ENCODE measurements at places on chromosomes 3 and 15.

- no peak for DNase-seq
These were observed 740.9 kb upstream of the LMCD1 start for GRCh38 chr3:7760718-7761117.

GRCh38 chr3:111236836-111237713, 165.5 kb downstream of the NECTIN3 start:
- DNase-seq: peak; percentile 28

- DNase-seq: no peak
These were observed 19.8 kb downstream of the IGDCC4 start for GRCh38 chr15:65402961-65403360.

GRCh38 chr15:92429378-92430068, 35.8 kb downstream of the ST8SIA2 start:
- DNase-seq: no peak

GRCh38 chr3:15319575-15319974, 12.8 kb downstream of the SH3BP5 start:
- DNase-seq: no peak

DNA sequence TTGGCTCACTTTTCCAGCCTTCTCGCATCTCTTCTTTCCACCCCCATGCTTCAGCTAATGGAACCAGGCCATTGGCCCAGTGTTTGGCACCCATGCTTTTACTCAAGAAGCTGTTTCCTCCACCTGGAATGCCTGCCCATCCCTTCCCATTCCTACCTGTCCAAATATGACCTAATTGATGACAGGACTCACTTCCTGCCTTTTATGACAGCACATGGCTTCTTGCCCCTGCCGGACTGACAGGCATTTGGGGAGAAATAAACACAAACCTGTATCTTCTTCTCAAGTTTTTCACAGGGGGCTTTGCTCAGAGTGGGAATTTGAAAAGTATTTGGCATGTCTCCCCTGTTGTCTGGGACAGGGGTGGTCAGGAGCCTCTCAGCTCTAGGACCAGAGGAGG, 120.1 kb downstream of the ABHD5 start:
- DNase-seq: no peak

DNA sequence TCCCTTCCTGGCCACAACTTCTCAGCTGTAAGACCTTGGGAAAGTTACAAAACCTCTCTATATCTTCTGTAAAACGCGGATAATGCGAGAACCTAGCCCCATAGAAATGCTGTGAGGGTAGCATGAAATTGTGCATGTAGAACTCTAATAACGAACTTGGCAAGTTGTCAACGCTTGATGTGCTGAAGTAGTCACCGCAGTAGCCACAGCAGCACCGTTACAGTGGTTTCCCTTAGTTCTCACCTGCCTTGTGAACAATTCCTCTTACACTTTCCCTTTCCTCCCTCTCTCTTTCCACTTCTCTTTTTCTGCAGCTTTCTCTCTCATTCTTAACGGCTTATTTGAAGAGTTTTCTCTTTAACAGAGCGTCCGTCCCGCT, 447 bp upstream of the SHQ1 start:
- no peak for DNase-seq

DNA sequence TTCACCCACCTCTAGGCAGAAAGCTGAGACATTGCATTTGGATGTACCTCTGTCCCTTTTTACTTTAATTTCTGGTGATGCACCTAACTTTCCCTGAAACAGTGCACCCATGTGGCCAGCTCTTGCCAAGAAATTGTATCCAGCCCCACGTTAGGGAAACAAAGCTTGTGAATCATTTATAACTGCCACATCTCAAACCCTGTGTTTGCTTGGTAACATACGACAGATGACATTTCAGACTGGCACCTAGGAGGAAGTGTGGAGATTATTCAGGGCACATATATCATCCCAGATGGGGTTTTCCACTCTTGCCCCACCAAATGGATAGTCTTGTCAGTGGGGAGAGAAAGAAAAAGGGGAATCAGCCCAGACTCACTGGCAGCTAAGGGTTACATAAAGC, 2.1 kb downstream of the CYB561D2 start:
- no peak for DNase-seq

GRCh38 chr3:16101295-16102186, 72.9 kb upstream of the GALNT15 start:
- no peak for DNase-seq

- DNase-seq: no peak
These were observed 391.5 kb upstream of the CCDC54 start for GRCh38 chr3:106985721-106986120.

GRCh38 chr3:121794264-121794983, 40.4 kb downstream of the IQCB1 start:
- no peak for DNase-seq

DNA sequence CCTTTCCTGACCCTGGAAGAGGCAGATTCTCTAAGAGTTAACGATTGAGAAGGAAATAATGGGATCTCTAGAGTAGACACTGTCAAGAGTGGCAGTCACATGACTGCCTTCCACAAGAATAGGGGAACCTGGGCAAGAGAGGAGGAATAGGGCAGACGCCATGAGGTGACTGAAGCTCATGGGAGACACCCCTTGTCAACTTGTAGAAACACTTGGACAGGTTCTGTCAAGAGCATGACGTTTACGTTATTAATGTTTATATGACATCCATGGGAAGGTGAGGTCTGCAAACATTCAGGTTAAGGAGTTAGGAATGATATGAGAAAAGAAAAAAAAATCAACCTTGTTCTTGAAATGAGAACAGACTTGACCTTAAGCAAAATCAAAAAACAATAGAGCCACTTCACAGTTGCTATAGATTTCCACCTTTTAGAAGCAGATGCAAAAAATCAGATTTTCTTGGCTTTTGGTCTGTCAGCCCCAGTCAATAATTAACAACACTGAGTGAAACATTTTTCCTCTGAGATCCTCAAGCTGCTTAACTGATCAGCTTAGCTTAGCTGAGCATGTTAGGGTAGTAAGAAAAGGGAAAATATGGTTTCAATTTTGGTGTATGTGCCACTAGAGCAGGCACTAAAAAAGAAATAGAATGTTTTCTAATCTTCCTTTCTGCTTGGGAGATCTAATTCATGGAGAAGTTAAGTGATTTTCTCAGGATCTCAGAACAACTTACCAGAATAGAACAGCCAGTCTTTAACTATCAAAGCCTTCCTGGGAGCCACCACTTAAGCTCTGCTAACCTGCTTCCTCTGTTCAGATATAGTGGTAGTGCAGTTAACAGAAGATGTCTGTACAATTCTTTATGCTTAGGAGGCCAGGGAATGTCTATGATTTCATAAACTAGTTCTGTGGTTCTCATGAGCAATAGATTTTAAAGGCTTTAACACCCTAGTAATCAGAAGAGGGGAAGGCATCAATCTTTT, 116.9 kb downstream of the B3GALNT1 start:
- DNase-seq: no peak

DNA sequence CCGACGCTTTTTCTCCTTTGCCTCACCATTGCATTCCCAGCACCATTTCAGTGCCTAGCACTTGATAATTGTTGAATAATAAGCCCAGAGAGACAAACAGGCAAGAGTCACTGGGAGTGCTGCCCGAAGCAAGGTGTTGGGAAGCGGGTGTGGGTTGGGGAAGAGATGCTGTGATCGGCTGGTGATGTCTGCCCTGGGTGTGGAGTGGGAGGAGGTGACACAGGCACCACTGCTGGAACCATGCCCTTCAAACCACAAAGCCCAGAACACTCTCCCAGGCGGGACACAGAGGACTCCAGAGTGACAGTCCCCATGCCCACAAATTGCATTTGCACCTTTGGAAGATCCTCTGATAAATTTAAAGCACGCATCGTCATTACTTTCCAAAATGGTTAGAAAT, 148.2 kb downstream of the CHSY1 start:
- no peak for DNase-seq

DNA sequence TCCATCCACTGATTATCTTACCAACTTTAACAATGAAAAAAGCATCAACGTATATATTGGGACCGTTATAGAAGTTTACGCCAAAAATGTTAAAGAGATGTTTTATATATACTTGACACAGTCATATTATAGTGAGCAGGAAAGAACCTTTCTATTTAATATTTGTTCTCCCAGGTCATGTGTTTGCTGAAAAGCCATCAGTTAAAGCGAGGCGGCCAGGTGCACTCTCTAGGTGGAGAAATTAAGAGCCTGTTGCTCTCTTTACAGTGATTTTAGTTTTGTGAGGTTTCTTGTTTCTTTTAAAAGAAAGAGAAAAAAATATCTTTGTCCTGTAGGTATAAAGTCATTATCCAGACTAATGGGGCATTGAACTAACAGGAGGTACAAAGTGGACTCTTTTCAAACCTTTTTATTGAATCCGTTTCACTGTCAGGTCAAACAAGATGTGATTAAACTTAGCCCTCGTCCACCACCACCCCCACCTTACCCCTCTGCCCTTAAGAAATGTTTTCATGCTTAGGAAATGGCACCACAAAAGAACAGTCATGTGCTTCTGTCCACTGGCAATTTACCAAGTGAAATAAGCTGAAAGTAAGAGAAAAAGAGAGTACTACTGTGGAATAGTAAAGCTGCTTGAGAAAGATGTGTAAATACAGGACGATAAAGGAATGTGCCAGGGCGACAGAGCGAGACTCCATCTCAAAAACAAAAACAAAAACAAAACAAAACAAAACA, 279.9 kb downstream of the PTPRG start:
- DNase-seq: no peak

- no peak for DNase-seq
These were observed 219.7 kb upstream of the COL8A1 start for GRCh38 chr3:99418709-99419108.

GRCh38 chr15:78093242-78094020, 1.1 kb downstream of the SH2D7 start:
- peak; percentile 75 for DNase-seq

DNA sequence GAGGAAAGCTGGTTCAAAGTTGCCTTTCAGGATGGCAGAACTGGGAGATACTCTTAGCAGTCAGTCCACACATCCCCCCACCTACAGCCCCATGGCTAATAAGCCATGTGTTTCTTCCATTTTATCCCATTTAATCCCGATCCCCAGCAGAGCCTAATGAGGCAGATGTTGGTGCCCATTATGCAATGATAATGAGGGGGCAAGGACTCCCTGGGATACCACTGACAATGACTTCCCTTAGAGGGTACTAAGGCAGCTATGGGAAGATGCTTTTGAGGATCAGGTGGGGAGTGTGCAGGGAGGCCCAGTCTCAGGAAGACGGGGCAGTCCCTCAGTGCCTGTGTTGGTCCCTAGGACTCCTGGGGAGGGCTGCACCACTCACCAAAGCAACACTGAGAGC, 43.8 kb upstream of the TBC1D21 start:
- no peak for DNase-seq

GRCh38 chr15:81941479-81941878, 104.3 kb downstream of the MEX3B start:
- DNase-seq: no peak

DNA sequence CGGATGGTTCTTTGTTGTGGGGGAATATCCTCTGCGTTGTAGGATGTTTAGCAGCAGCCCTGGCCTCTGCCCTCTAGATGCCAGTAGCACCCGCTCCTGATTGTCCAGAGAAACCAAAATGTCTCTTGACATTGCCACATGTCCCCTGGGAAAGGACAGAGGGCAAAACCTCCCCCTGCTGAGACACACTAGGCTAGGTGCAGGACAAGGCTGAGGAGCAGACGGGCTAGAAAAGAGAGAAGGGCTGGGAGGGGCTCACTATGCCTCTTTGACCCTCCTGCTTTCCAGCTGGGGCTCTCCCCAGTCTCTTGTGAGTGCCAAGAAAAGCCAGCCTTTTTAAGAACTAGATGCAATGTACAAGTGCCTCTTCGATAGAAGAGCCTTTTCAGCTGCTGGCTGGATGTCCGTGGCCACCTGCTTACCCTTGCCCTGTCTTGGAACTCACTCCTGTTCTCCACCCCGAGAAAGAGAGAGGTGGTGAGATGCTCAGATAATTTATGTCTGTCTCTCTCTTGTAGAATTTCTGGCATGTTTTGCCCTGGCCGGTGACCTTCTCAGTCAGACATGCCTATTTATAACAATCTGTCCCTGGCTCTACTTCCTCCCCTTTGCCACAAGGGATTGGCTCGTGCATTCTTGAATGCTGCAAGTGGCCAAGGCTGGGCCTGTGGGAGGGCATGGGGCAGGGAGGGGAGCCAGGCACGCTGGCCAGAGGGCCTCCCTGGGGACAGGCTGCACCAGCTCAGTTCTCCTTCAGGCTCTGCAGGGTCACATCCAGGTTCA, 142.6 kb downstream of the RPLP1 start:
- no peak for DNase-seq

DNA sequence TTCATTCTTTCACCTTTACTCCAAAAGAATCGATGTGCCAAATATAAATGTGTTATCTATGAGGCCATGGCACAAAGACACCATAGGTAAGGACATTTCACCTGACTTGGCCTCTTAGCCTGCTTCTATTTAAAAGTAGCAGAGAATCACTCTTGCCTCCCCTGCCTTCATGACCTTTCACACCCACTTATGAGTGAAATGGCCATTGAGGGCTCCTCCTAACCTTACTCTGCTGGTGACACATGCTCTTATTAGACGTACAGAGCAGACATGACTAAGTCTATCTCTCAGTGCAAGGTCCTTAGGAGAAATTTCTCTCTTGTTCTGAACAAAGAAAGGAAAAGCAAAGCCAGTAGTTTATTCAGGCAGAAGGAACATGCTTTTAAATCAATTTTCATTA, 150.7 kb downstream of the LRTM1 start:
- DNase-seq: no peak

DNA sequence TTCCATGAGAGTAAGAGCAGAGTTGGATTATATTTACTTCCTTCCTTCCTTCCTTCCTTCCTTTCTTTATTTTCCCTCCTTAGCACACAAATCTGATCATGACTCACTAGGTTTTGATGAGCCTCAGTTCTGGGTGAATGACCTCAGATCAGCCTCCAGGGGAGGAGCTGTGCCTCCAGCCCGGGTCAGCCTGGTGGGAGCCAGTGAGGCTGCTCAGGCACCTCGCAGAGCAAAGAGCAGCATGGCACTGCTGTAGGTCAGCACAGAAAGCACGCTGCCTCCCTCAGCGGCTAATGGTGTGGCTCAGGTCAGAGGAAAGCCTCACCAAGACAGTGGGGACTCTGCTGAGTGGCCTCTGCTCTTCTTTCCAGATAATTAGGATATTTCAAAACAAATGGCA, 108.5 kb downstream of the SYNPR start:
- no peak for DNase-seq

DNA sequence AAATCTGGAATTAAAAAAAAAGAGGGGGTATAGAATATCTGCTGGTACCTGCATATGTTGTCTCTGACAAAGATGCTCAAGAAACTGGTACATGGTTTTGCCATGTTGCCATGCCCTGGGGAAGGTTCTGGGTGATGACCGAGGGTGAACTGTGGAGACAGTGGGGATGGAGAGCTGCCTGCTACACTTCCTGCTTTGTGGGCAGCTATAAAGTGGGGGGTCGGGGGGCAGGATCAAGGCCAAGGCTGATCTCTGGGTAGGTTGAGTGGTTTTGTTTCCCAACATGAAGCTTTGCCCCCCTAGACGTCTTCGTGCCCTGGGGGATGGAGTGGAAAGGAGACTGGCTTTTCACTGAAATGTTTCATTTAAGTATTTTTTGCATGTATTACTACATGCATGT, 74.6 kb downstream of the IQSEC1 start:
- DNase-seq: no peak

GRCh38 chr3:99846477-99847160, 29.0 kb downstream of the CMSS1 start:
- no peak for DNase-seq

GRCh38 chr3:162263596-162263995, 767.0 kb downstream of the OTOL1 start:
- DNase-seq: no peak

Measured in BJ (cell line).